ENCODE measurements at places on chromosomes 1 and 21. TPM values are rescaled to one million over a fixed set of nuclear protein-coding genes. Genes with fewer than 3 reads are reported as not detected.

GRCh38 chr1:45221716-45222115 is 15.3 kb upstream of the ZSWIM5 start:
- no peak overlapping the region for H3K27ac ChIP-seq
- H3K36me3 ChIP-seq: no peaks in the 10 kb centered on the region
- no peaks in the 10 kb centered on the region for H3K4me1 ChIP-seq
- peak; percentile 58 for DNase-seq
- no peaks in the 10 kb centered on the region for H3K27me3 ChIP-seq

SAMSN1 gene
- not detected for total RNA-seq

MROH7 gene
- 0.45 TPM for total RNA-seq

- H3K4me3 ChIP-seq: no peak overlapping the region
- H3K36me3 ChIP-seq: no peaks in the 10 kb centered on the region
- H3K4me1 ChIP-seq: no peaks in the 10 kb centered on the region
- DNase-seq: no peak
- H3K27ac ChIP-seq: no peak overlapping the region
These were observed 298.3 kb downstream of the GPATCH2 start for GRCh38 chr1:217332431-217333065.

STIL gene
- total RNA-seq: 35.8 TPM

- no peak for DNase-seq
- H3K4me3 ChIP-seq: no peak overlapping the region
- no peak overlapping the region for H3K27ac ChIP-seq
- no peaks in the 10 kb centered on the region for H3K27me3 ChIP-seq
These were observed 156.0 kb downstream of the COL24A1 start for GRCh38 chr1:86000601-86001000.

OR10Z1 gene
- total RNA-seq: not detected

SLC9C2 gene
- total RNA-seq: not detected

DNA sequence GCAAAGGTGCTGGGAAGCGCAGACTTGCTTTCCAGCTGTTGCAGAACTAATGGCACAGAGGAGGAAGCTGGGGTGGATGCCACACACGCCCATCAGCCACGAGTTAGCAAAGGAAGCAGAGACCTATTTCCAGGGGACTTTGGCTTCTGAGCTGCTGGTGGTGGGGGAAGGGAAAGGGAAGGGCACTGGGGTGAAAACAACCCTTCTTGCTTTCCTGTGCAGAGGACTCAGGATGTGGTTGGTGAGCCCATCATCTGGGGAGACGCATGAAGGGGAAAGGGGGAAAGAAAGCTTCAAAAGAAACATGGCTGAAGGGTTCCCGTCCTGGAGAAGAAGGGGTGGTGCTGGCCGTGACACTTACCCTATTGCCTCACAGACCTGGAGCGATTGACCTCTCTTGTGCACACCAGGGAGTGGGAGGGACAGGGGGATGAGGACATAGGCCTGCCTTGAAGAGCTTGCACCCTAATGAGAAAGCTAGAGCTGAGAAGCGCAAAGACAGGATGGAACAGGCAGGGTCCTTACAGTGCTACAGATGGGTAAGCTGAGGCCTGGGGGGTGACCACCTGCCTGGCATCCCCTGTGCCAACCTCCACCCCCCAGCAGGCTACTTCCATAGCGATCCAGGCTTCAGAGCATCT is 140.8 kb upstream of the RAB4A start:
- no peaks in the 10 kb centered on the region for H3K36me3 ChIP-seq
- H3K27ac ChIP-seq: no peak overlapping the region
- H3K4me1 ChIP-seq: no peaks in the 10 kb centered on the region
- H3K4me3 ChIP-seq: no peak overlapping the region
- DNase-seq: no peak
- peaks cover 53% of the 10 kb centered on the region for H3K27me3 ChIP-seq

- no peaks in the 10 kb centered on the region for H3K27me3 ChIP-seq
- peaks cover 51% of the 10 kb centered on the region for H3K36me3 ChIP-seq
- peaks cover 74% of the 10 kb centered on the region for H3K4me1 ChIP-seq
- H3K4me3 ChIP-seq: no peak overlapping the region
- H3K27ac ChIP-seq: peak overlapping the region; percentile 77
These were observed 30.7 kb downstream of the TUFT1 start for GRCh38 chr1:151570819-151571218.

GRCh38 chr1:18618546-18619466 is 11.8 kb upstream of the PAX7 start:
- peaks cover 21% of the 10 kb centered on the region for H3K4me1 ChIP-seq
- peak; percentile 82 for DNase-seq
- H3K4me3 ChIP-seq: no peak overlapping the region
- H3K27me3 ChIP-seq: no peaks in the 10 kb centered on the region
- H3K36me3 ChIP-seq: no peaks in the 10 kb centered on the region
- H3K27ac ChIP-seq: peak overlapping the region; percentile 61

DNA sequence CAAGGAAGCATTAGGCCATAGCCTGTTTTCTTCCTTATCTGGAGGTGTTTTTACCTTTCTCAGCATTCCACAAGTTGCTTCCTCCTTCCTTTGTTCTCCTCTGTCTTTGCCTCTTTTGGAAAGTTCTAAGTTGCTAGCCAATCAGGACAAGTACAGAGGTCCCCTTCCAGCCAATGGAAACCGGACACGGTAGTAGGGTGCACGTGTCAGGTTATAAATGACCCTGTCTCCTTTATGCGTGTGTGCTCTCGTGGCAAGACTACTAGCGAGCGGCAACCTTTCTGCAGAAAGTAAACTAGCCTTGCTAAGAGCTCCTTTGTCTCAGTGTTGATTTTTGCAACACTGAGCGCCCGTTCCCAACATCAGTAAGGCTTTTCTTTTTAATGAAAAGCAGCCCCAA is 1.5 kb upstream of the ACADM start:
- peak overlapping the region; percentile 90 for H3K4me3 ChIP-seq
- no peaks in the 10 kb centered on the region for H3K27me3 ChIP-seq
- H3K27ac ChIP-seq: no peak overlapping the region
- no peak for DNase-seq

LMOD1 gene
- 0.74 TPM for total RNA-seq

- no peak for DNase-seq
- no peak overlapping the region for H3K27ac ChIP-seq
- H3K27me3 ChIP-seq: no peaks in the 10 kb centered on the region
These were observed 44.8 kb downstream of the ATP5PO start for GRCh38 chr21:33870768-33871167.

DNA sequence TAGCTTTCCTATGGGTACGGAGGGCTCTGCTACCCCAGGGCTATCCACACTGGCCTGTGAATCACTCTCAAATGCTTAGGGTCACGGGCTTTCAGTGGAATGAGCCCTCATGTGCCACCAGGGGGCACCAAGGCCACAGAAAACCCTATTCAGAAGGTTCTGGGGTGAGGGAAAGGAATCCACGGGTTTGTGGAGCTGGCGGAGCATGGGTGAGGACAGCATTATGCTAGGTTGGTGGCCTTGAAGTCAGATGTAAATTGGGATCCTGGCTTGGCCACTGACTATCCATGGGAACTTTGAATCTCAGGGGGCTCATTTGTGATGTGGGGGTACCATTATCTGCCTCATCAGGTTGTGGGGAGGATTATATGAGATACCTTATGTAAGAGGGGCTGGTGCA is 5.1 kb upstream of the LAMTOR5 start:
- H3K36me3 ChIP-seq: no peaks in the 10 kb centered on the region
- H3K27ac ChIP-seq: no peak overlapping the region
- no peak overlapping the region for H3K4me3 ChIP-seq
- peak; percentile 60 for DNase-seq

DNA sequence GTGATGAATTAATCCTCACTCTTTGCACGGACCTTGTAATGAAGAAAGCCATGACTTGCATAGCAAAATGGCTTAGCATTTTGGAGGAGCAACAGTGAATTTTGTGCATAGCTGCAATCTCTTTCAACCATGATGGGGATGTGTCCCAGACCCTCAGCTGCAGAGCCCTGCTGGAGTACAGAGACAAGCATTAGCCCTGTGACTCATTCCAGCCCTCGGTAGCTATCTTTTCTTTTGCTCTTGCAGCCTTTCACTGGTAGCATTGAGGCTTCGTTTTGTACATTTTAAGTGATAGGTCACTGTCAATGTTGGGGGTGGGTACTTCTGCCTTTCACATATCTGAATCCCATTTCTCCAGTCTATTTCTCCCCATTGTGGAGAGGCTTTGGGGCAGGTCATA is 58.4 kb downstream of the SLC35F3 start:
- H3K27me3 ChIP-seq: no peaks in the 10 kb centered on the region
- H3K36me3 ChIP-seq: no peaks in the 10 kb centered on the region
- no peaks in the 10 kb centered on the region for H3K4me1 ChIP-seq

GRCh38 chr1:198443365-198444233 is 96.9 kb downstream of the ATP6V1G3 start:
- peaks cover 20% of the 10 kb centered on the region for H3K4me1 ChIP-seq
- H3K4me3 ChIP-seq: no peak overlapping the region
- peak overlapping the region; percentile 89 for H3K27ac ChIP-seq
- DNase-seq: peak; percentile 54
- peaks cover 6% of the 10 kb centered on the region for H3K36me3 ChIP-seq
- no peaks in the 10 kb centered on the region for H3K27me3 ChIP-seq

DNA sequence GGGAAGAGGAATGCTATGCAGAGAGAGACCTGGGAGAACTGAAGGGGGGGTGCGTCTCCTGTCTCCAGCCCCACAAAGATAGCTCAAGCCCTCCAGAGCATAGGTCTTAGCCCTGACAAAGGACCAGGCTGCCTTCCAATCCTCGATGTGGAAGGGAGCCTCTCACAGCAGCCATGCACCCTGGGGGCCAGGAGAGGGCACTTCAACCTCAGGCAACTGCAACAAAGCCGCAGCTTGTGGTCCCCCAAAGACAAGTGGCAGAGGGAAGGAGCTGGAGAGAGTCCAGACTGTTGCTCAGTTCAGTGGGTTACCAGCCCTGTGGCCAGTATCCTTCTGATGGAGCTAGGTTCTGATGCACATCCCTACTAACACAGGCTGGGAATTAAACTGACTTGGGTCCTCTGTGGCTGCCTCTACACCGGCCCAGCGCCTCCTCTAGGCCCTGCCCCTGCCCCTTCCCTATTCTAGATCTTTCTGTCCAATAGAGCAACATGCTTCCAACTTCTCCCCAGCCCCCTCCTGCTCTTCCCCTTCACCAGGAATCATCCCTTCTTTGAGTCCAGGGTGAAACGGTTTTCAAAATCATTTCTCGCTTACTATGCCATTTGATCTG is 100.7 kb upstream of the SPATA6 start:
- H3K4me3 ChIP-seq: no peak overlapping the region
- DNase-seq: peak; percentile 15
- H3K27ac ChIP-seq: no peak overlapping the region
- H3K4me1 ChIP-seq: no peaks in the 10 kb centered on the region
- peaks cover 33% of the 10 kb centered on the region for H3K27me3 ChIP-seq

DNA sequence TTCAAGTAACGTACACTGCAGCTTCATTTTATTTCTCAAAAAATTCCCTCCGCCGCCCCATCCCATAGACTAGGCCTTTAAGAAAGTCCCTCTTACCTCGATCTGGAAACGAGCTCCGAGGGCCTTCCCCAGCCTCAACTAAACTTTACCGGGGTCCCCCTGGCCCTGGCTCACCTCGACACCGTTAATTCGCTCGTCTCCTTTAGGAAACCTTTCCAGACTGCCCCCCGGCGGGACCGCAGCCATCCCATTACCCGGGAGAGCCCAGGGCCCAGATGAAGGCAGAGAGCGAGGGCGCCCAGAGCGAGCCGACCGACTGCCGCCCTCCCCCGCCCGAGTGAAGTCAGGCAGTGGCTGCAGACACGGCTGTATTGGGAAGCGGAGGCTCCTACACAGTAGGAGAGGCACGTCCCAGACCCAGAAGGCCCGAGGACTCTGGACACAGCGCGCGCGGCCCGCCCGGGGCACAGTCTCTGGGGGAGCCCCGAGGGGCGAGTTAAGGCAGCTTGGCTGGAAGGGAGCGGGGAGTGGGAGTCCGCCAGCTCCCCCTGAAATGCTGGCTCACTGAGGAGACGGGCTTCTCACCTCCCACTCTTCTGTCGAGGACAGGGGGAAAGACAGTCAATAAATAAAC is 14.6 kb downstream of the SEMA6C start:
- H3K27me3 ChIP-seq: peaks cover 18% of the 10 kb centered on the region
- H3K27ac ChIP-seq: no peak overlapping the region

DNA sequence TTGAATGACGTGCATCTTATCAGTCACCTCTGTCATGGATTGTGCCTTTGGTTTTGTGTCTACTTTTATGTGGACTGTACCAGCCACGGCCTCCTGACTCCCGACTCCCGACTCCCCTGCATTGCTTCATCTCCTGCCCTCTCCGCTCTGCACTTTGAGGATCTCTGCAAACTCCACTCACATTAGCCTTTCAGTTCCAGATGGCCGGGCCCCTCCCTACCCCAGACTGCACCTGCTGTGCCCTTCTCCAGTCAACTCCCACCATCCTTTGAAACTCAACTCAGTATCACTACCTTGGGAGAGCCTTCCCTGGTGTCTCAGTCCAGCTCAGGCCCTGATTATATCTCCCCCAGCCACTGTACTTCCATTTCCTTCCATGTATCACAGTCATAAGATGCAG is 71.4 kb downstream of the MDM4 start:
- H3K4me3 ChIP-seq: no peak overlapping the region
- H3K27me3 ChIP-seq: no peaks in the 10 kb centered on the region
- no peak overlapping the region for H3K27ac ChIP-seq
- H3K4me1 ChIP-seq: peaks cover 36% of the 10 kb centered on the region

CDC20 gene
- 180 TPM for total RNA-seq

DNA sequence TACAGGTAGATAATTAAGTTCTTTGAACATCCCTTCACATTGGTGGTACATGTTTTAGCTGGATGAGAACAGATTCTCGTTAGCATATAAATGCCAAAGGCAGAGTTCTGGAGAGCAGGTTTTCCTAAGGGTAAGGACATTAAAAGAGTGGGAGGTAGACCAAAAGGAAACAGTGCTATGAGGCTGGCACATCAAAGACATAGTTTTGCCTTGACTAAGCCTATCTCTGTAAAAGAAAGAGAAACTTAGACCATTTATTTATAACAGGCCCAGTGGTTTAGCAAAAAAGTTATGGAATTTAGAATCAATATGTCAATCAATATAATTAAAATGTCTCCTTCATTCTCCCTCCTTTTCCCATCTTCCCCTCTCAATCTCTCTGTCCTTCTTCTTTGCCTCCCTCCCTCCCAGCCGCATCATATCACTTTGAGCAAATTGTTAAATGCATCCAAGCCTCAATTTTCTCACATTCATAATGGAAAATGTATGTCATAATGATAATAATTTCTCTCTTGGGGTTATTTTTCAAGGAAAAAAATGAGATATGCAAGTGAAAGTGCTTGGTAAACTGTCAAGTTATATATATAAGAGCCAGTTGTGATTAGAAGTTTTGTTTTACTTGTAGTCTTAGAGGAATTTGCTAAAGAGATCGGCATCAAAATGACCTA is 209.9 kb upstream of the SGIP1 start:
- no peak for DNase-seq
- H3K4me1 ChIP-seq: no peaks in the 10 kb centered on the region
- no peak overlapping the region for H3K4me3 ChIP-seq
- no peak overlapping the region for H3K27ac ChIP-seq
- H3K27me3 ChIP-seq: no peaks in the 10 kb centered on the region

TMOD4 gene
- 1.2 TPM for total RNA-seq

GRCh38 chr1:233227930-233228465 is 67.5 kb downstream of the PCNX2 start:
- H3K27me3 ChIP-seq: no peaks in the 10 kb centered on the region
- no peaks in the 10 kb centered on the region for H3K4me1 ChIP-seq
- H3K4me3 ChIP-seq: no peak overlapping the region
- no peaks in the 10 kb centered on the region for H3K36me3 ChIP-seq
